GM12865 (cell line): ENCODE measurements at places on chromosomes 11 and 22.

DNA sequence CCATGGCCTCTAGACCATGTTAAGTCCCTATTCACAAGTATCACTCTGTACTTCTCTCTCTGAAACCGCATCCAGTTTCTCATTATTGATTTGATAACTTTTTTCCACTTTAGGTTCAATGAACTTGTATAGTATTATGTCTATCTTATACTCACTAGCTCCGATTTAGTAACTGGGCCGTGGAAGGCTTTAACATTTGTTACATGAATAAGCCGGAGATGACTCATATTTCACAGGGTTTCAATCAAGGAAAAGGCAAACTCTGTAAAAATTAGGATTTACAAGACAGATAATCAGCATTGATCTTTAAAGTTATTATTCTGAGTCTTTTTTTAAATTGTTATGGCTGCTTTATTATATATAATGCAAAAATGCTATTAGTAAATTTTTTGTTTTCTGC lies 662.2 kb upstream of the CNTN5 start:
- no peak for DNase-seq

DNA sequence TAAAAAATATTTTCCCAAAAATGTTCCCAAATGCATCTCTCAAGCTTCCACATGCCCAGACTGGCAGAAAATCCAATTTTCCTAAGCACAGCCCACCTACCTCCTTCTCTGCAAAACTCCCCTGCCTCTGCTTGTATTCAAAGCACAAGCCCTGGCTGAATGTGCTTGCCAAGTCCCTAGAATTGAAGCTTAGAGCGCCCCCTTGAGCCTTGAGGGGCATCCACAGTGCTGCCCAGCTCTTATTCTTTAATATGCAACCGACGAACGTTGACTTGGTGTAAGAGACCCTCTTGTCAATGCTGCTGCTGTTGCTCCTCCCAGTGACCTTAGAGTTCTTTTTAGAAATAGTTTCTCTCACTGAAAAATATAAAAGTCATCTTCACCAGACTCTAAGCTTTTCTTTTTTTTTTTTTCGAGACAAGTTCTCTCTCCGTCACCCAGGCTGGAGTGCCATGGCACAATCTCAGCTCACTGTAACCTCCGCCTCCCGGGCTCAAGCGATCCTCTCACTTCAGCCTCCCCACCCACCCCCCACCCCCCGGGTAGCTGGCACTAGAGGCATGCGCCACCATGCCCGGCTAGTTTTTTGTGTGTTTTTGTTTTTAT lies 63.5 kb upstream of the CAPRIN1 start:
- DNase-seq: peak; percentile 87

GRCh38 chr22:29632672-29633071 lies 29.2 kb downstream of the NF2 start:
- no peak for DNase-seq

DNA sequence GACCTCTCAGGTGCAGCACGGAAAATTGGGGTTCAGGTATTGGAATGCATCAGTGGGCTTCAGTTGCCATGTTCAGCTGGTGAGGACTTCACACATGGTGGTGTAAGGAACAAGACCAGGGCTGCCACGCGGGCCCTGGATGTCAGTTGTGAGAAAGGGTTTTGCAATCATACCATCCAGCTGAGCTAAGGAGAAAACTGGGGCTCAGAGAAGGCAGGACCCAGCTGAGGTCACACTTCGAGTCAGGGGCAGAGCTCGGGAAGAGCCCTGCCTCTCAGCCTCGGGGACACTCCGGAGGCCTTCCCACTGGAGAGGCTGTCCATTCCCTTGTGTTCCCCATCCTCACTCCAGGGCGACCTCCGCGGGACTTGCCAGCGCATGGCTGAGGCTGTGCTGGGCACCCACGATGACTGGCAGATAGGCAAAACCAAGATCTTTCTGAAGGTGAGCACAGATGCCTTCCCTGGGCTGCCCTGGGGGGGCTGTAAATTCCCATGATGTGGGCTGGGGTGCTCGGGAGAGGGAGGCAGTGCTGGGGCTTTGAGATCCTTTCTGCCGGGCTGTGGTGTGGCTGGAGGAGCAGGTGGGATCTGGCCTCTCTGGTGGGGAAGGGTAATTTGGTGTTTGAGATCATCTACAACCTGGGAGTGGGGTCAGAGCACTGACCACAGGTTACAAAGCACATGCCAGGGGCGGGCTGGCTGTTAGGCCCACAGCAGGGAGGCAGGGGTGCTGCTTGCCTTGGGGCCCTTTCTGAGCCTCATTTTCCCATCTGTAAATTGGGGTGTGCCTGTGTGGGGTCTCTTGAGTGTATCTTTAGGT lies 47.2 kb downstream of the MYO7A start:
- no peak for DNase-seq

DNA sequence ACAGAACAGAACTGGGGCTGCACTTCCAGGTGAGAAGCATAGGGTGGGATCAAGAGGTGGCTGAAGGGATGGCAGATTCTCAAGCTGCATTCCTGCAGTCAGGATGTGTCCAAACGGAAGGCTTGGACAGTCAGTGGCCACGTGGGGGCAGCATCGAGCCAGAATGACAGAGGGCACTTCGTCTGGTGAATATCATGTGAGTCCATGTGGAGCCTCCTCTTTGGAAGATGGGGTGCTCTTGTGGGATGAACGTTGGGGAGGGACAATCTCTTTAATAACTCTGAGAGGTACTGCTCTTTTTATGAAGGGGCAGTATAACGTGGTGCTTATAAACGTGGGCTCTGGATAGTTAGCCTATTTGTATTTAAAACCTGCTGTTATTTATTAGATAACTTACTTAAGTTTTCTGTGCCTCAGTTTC lies 154.9 kb upstream of the NAV2 start:
- DNase-seq: peak; percentile 72
